Thoracic aorta endothelial cell (primary cell): ENCODE measurements at places on chromosomes 5 and 9. TPM values are rescaled to one million over a fixed set of nuclear protein-coding genes. Genes with fewer than 3 reads are reported as not detected.

The CREB3 gene
- 40.8 and 60.0 TPM in 2 replicates for total RNA-seq

The CDK5RAP2 gene
- 35.3 and 35.5 TPM in 2 replicates for total RNA-seq

The PCDHGC5 gene
- 1.1 and 1.3 TPM in 2 replicates for total RNA-seq

The PCDHGA6 gene
- total RNA-seq: 2.1 and 2.9 TPM in 2 replicates

The GOLPH3 gene
- 73.9 and 74.5 TPM in 2 replicates for total RNA-seq

The IL13 gene
- total RNA-seq: not detected in 2 replicates

The PTGER4 gene
- 94.7 and 114 TPM in 2 replicates for total RNA-seq

The AGGF1 gene
- 22.0 and 22.7 TPM in 2 replicates for total RNA-seq

The ELOVL7 gene
- total RNA-seq: 0.07 and 0.13 TPM in 2 replicates

The ACOT12 gene
- not detected in 2 replicates for total RNA-seq

The TRIM7 gene
- total RNA-seq: 15.1 and 15.4 TPM in 2 replicates

The FST gene
- 58.4 and 88.6 TPM in 2 replicates for total RNA-seq

The RMI1 gene
- total RNA-seq: 16.2 and 22.3 TPM in 2 replicates

The SLC27A6 gene
- total RNA-seq: 0.07 TPM in 1 of 2 replicates, not detected in the other

The IFNA8 gene
- not detected in 2 replicates for total RNA-seq

The ADAMTS16 gene
- total RNA-seq: not detected in 2 replicates

The LHX6 gene
- total RNA-seq: under 0.01 and 0.29 TPM in 2 replicates
